M059J (cell line): ENCODE measurements at places on chromosomes 4 and X. TPM values are rescaled to one million over a fixed set of nuclear protein-coding genes. Genes with fewer than 3 reads are reported as not detected.

Gene SULT1B1
- not detected in 2 replicates for total RNA-seq

Gene RHOH
- not detected in 2 replicates for total RNA-seq

Gene PRKG2
- total RNA-seq = 0.76 and 1.1 TPM in 2 replicates

- no peak for DNase-seq
These were observed 93.0 kb downstream of the USP9X start for GRCh38 chrX:41178201-41178600.

DNA sequence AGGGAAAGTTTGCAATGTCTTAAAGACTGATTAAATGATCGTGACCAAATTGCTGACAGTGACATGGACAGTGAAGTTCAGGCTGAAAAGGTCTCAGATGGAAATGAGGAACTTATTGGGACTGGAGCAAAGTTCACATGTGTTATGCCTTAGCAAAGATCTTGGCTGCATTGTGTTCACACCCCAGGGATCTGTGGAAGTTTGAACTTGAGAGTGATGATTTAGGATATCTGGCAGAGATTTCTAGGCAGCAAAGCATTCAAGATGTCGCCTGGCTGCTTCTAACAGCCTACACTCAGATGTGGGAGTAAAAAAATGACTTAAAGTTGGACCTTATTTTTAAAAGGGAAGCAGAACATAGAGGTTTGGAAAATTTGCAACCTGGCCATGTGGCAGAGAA lies 21.4 kb downstream of the SCARB2 start:
- no peak for DNase-seq
